T follicular helper cell (primary cell): ENCODE measurements at places on chromosomes 1 and 21.

DNA sequence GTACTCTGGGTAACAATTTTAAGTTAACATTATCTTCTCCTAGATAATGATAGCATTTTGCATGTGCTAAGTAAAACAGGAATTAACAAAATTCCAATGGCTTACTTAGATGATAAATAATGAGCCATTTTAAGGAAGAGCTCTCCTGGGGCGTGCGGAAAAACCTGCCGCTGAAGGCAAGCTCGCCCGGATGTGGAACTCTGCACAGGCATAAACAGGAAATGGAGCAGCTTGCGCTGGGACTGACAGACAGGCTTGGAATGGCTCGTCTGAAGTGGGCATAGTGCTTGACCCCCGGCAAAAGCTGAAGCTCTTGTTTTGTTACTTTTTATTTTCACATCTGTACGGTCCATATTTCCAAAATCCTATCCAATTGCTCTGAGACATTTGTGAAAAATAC is 169.2 kb downstream of the ZNF281 start:
- no peak for DNase-seq

GRCh38 chr1:13505020-13505419 is 8.8 kb downstream of the LRRC38 start:
- no peak for DNase-seq

DNA sequence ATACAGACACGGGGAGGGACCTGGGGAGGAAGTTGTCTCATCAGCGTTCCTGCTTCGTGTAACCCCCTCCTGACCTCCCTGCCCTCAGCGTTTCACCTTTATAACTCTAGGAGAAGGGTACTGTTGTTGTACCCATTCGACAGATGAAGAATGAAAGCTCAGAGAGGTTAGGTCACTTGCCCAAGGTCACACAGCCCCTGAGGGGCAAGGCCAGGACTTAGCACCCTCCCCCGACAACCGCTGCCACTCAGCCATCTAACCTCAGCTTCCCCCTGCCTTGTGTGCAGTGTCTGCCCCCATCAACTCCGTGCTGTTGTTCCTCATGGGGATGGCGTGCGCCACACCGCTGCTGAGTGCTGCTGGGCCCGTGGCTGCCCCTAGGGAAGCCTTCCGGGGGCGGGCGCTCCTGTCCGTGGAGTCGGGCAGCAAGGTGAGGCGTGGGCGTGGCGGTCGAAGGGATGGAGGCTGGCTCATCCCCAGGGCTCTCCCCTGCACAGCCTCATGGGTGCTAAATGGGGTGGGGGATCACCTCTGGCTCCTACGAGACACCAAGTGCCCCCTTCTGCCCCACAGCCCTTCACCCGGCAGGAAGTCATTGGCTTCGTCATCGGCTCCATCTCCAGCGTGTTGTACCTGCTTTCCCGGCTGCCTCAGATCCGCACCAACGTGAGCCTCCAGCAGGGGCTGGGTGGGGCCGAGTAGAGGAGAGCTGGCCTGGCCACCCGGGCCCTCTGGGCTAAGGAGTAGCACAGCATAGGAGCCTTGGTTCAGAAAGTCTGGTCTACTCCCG is 14.0 kb downstream of the SLC66A1 start:
- DNase-seq = no peak

DNA sequence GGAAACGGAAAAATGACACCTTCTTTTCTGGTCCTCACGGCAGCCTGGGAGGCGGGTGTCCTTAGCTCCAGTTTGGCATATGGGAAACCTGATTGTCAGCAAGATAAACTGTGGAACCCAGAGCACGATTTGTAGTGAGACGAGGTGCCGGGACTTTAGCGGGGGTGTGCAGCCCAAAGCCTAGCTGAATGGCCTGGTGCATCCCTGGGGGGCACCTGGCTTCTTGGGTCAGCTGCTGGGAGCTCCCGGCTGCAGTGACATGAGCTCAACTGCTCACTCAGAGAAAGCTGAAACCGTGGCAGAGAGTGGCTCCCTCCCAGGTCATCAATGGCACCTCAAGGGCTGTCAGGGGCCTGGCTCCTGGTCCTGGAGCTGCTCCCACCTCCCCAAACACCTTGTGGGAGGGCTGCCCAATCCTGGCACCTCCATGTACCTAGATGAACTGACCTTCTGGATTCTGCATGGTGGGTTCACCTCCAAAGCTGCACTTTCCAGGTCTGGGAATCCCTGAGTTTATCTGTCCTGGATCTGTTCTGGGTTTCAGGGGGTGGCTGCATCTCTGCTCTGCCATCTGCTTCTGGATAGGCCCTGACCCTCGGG is 260.5 kb downstream of the MATN1 start:
- no peak for DNase-seq

- no peak for DNase-seq
These were observed 65.0 kb downstream of the KIRREL1 start for GRCh38 chr1:158058237-158058985.

DNA sequence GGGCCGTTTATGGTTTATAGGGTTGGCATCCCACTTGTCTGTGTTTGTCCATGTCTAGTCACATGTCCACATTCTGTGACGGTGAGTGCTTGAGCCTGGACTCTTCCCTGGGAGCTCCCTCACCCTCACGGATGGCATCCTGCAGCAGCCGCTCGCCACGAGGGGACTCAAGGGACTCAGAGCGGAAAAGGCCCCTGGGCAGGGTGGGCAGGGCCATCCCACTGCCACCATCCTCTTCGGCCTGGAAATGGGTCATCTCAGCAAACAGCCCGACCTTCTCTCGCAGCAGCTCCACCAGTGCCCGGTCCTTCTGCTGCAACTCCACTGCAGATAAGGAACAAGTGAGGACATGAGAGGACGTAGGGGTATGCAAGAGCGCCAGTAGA is 11.1 kb downstream of the RXFP4 start:
- no peak for DNase-seq

- no peak for DNase-seq
These were observed 8.1 kb upstream of the TACSTD2 start for GRCh38 chr1:58585166-58585565.

DNA sequence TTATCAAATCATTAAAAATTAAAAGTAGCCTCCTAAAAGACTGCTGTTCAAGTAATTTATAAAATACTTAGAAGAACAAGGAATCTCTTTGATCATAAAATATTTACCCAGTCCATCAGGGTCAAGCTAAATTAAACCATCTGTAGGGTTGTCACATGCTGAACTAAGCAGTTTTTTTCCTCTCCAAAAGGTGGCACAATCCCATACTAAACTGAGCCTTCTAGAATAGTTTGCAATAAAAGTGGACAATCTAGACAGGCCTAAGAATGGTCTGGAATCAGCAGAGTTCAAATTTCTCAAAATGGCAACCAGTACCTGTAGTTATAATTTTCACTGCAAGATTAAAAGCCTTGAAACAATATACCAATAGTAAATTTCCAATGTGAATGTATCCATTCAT is 194.8 kb downstream of the EIF4G3 start:
- DNase-seq = no peak

DNA sequence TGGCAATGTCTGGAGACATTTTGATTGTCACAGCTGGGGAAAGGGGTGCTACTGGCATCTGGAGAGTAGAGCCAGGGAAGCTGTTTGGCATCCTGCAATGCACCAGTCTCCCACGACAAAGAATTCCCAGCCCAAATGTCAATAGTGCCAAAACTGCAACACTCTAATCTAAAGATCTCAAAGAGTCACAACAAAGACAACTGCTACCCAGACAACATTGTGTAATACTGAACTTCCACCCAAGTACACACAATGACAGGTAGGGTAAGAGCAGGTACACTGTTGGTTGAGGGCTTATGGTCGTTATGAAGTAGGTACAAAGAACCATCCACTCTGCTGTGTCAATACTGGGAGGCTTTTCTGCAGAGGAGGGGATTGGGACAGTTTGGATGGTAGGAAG is 8.2 kb upstream of the TMEM51 start:
- no peak for DNase-seq

DNA sequence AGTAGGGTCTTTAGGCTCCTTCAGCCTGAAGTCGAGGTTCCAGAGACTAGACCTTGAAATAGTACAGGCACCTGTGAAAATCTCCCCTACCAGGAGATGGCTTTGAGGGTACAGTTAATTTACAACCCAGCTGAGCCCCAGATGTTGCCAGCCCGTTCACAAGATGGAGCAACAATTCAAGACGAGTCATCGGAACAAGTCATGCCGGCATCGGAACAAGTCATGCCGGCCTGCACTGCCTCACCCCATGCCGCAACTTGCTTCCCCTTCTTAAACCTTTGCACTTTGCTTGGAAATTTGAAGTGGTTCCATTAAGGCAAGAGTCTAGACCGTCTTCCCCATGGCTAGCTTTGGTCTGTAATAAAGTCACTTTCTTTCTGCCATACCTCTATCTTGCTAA is 16.0 kb downstream of the HHAT start:
- no peak for DNase-seq

GRCh38 chr1:27478098-27478497 is 11.9 kb downstream of the WASF2 start:
- no peak for DNase-seq

DNA sequence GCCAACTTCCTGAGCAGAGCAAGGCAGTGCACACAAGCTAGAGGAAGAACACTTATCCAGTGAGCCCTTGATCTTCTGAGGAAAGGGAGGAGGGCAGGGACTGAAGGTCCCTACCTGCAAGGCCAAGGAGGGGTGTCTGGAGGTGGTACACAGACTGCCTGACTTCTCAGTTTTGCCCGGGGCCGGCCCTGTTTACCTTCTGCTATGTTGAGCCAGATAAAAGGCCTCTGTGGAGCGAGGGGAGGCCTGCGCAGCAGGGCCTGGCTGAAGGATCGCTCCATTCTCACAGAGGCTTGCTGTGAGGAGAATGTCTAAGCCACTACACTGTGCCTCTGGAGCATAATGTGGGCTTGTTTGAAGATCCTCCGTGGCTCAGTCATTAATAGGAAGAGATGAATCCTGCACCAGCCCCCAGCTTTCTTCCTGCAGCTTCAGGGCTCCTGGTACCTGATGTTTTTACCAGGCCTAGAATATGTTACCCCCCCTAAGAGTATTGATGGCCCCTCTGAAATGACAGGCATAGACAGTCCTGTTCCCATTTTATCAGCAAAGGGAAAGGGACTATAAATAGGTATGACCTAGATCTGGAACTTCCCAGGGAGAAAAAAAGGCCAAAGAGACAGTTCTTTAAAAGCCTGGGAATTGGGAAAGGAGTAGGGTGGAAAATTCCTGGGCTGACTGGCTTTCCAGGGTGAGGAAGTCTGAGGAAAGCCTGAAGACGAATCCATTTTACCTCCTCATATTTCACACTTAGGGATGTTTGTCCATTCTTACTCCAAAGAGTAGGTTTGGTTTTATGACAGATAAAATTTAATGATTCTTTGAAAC is 4.7 kb downstream of the POGK start:
- no peak for DNase-seq

GRCh38 chr21:42694751-42695696 is 41.6 kb downstream of the PDE9A start:
- DNase-seq = no peak

DNA sequence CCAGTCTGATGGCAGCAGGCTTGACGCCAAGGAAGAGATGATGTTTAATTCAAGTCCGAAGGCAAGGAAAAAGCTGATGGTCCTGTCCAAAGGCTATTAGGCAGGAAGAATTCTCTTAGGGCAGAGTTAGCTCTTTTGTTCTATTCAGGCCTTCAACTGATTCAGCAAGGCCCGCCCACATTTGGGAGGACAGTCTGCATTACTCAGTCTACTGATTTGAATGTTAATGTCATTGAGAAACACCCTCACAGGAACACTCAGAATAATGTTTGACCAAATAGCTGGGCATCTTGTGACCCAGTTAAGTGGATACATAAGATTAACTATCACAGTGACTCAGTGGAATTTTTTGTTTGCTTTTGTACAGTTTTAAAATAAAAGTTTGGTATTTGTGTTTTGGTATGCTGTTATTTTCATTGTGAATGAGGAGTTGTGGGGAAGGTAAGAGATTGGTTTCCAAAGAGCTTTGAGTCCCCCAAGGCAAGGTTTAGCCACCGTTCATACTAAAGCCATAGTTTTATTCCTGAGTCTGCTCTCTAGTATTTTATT is 1.7 kb upstream of the ZNF691 start:
- DNase-seq = no peak

DNA sequence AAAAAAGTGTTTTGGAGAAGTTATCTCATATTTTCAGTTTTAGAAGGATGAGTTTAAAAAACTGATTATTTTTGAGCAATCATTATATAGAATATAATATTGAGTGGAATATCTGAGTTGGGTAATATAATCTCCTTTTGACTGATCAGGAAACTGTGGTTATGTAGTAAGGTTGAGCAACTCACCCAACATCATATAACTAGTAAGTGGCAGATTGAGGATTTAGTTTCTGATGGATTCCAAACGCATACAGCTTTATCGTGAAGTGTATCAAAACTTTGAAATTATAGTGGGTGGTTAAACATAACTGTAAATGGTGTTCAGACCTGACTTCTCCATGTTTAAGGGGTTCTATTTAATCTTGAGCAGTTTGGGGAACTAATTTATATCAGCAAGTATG is 98.6 kb downstream of the OLFM3 start:
- DNase-seq = no peak

DNA sequence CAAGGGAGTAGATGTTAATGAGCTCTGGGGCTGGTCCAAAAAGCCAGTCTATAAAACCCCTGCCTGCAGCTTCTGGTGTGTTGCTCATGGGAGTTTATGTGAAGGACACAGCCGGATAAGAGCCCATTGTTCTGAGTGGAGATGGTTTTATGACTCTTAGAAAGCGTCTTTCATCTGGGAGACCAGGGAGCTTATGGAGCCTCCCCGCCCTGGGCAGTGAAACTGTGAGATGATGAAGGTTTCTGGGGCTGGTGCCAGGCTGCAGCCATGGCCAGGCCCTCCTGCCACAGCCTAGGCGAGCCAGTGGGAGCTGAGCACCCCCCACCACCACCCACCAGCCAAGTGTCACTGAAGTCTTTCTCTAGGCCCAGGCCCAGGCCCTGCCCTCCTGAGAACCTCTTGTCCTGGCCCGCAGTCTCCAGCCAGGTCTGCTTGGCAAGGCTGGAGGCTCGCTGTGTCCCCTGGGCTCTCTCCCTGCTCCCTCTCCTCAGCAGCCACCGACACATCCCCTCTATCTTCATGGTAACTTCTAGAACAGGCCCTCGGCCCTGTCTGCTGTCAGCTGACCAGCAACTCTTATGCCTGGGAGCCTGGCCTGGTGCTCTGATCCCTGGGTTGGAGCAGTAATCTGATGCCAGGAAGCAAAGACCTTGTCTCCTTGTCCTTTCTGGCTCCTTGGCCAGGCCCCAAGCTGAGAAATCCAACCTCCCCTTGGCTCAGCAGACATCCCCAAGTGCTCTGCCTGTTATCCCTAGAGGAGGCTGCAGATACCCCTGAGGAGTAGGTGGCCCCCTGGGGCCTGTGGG is 7.6 kb upstream of the ARHGEF10L start:
- no peak for DNase-seq

- DNase-seq = no peak
These were observed 8.1 kb upstream of the PRDM16 start for GRCh38 chr1:3060601-3061551.

DNA sequence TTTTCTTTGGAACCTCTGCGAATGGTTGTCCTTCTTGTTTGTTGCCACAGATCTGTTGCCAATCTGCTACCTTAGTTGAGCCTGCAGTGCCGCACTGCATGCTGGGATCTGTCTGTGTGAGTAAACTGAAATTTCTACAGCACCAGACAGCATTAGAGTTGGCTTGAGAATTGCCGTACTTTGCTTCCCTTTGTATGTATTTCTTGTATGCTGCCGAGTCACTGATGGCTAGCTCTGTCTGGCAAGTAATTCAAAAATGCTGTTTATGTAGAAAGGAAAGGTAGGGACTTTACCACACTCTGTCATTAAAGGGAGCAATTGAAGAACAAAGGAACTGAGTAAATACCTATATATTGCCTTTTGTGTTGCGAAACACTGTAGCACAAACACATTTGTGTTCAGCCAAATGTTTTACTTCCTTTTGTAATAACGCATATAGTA is 857.4 kb downstream of the USP25 start:
- DNase-seq = no peak

- no peak for DNase-seq
These were observed 402.3 kb downstream of the PTBP2 start for GRCh38 chr1:97123717-97124431.
